ENCODE measurements at places on chromosomes 7 and 10.
A peak's percentile ranks its signal among the peaks of the same experiment; 100 is the strongest.

DNA sequence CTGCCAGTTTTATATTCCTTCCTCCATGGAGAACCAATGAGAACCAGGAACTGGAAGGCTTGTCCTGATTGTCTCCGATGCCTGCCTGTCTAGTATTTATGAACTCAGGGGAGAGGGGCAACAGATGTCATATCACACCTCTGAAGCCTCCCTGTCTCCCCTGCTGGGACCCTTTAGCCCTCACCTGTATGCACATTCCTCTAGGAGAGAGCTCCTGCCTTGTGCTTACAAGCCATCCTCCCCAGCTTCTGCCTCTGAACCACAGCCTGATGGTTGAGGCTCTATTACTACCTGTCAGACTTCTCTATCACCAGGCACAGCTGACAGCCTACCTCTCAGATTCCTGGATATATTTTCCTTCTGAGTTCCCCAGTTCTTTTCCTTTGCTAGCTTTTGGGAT, 5.9 kb upstream of the FAM131B start:
- no peak for DNase-seq

- DNase-seq, result no peak
Observed at GRCh38 chr7:1842321-1843221, 172.5 kb downstream of the ELFN1 start.

DNA sequence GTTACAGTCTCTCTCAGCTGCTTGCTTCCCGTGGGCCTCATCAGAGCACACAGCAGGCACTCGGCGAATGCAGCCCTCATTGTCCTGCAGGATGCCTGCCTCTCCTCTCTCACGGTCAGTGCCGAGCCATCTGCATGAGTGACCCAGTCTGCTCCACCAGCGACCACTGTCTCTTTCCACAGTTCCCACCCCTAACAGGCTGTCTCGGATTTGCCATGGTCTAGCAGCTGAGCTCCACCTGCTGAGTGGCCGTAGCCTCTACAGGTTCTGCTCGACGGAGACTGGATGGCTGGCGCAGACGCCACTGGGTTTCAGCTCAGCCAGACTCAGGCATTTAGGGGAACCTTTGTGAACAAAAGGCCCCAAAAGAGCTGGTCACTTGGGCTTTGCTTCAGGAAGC, 209.4 kb upstream of the FOXK1 start:
- no peak for DNase-seq

- no peak for DNase-seq
Observed at GRCh38 chr10:42936580-42936979, 140.3 kb upstream of the RET start.

GRCh38 chr10:3972460-3973301, 187.7 kb upstream of the KLF6 start:
- DNase-seq, result no peak

DNA sequence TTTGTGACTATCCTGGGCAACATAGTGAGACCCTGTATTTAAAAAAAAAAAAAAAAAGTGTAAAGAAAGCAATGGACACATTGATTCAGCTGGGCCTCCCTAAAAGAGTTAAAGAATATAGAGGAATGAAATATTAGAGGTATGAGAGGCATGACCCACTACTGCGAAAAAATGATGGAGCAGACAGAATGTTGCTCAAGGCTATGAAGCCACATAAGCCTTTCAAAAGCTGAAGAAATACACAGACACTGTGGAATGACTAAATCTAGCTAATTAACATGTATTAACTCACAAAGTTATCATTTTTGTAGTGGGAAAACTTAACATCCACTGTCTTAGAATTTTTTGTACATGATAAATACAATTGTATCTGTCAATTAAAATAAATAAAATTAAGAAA, 107.3 kb downstream of the HGF start:
- peak; percentile 80 for DNase-seq

DNA sequence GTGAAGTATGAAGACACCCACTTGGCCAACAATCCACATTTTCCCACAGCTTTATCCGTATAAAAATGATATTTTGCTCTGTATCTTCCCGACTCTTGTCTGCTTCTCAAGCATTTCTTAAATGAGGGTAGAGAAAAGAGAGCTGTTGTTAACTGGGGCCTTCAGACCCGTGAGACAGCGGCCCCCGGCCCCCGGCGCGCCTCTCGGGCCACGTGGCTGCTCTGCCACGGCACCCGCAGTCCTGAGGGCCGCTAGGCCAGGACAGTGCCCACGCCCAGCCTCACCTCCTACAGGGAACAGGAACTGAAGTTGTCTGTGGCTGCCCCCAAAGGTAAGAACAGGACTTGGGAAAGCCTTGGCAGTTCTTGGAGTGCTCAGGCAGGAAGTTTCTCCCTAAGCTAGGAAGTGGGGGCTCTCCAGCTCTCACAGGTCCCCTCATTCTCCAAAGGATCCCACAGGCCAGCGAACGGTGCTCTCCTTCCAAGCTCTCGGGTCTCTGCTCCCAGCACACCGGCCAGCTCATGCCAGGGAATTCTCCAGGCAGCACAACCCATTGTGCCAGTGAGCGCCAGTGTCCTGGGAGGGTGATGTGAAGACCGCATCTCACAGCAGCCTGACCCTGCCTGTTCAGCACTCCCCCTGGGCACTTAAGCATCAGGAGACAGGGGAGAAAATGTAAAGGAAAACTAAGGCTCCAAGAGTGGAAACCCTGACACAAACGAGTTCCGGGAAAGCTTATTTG, 230.3 kb upstream of the PFKP start:
- no peak for DNase-seq

DNA sequence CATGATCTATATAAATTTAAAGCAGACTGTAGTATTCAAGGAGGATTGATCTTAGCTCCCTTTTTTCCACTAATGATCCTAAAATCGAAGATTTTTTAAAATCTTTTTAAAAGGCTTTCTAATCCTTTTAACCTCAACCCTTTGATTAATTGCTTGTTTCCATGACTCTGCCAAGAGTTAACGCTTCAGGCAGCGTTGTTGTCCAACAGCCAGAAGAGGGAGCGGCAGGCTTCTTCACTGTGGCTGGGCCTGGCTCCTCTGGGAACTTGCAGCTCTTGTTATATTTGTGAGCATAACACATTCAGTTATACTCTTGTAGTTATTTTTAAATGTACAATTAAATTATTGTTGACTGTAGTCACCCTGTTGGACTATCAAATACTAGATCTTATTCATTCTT, 26.3 kb downstream of the CRCP start:
- DNase-seq, result peak; percentile 88

DNA sequence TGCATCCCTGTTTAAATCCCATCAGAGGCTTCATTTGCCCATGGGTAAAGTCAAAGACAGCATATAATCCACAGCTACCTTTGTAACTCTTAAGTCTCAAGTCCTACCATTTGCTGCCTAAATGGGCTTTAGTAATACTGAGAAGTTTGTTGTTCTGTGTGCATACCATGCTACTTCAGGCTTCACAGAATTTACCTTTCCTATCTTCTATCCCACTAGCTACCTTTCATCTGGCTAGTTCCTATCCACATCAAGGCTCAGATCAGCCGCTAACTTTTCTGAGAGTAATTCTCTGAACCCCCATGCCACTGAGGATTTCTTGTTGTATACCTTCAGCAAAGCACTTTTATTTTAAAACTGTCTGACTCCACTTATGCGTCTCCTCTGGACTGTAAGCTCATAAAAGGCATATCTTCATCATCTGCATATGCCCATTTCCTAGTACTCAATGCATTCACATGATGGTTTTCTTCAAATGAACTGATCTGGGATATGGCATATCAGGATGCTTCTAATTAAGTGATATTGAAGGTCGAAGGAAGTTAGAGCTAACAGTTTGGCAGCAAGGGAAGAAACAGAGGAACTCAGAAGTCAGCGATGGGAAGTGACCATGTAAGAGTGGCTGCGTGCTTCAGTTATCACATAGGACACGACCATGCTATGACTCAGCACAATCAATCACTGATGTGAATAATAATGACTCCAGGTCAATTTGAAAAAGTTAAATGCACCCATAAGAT, 283.9 kb upstream of the DKK1 start:
- DNase-seq, result peak; percentile 3

DNA sequence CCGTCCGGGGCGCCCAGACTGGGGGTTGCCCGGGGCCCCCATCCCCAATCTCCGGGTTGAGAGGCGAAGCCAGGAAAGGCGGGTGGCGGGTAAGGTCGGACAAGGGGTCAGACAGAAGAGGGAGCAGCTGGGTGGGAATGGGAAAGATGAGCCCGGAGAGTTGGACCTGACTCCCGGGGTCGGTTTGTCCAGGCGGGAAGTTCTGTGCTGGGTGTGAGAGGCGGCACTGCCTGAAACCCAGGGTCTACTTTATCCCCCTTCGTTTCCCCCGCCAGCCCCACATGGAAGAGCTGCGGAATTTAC, 675 bp downstream of the SLC4A2 start:
- DNase-seq, result no peak

DNA sequence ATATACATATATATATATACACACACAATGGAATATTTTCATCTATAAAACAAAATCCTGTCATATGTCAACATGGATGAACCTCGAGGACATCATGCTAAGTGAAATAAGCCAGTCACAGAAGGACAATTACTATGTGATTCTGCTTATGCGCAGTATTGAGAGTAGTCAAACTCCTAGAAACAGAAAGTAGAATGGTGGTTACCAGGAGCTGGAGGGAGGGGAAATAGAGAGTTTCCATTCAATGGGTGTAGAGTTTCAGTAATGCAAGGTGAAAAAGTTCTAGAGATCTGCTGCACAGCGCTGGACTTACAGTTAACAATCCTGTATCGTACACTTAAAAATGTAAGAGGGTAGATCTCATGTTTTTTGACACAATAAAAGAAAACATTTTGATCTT, 181.9 kb downstream of the CDCA7L start:
- no peak for DNase-seq

GRCh38 chr7:50331564-50332208, 27.2 kb downstream of the IKZF1 start:
- DNase-seq, result no peak

- DNase-seq, result no peak
Observed at GRCh38 chr10:8628351-8628750, 573.9 kb downstream of the GATA3 start.

- no peak for DNase-seq
Observed at GRCh38 chr7:31082447-31082846, 30.3 kb downstream of the ADCYAP1R1 start.

- DNase-seq, result no peak
Observed at GRCh38 chr10:44462338-44462914, 77.5 kb upstream of the CXCL12 start.

DNA sequence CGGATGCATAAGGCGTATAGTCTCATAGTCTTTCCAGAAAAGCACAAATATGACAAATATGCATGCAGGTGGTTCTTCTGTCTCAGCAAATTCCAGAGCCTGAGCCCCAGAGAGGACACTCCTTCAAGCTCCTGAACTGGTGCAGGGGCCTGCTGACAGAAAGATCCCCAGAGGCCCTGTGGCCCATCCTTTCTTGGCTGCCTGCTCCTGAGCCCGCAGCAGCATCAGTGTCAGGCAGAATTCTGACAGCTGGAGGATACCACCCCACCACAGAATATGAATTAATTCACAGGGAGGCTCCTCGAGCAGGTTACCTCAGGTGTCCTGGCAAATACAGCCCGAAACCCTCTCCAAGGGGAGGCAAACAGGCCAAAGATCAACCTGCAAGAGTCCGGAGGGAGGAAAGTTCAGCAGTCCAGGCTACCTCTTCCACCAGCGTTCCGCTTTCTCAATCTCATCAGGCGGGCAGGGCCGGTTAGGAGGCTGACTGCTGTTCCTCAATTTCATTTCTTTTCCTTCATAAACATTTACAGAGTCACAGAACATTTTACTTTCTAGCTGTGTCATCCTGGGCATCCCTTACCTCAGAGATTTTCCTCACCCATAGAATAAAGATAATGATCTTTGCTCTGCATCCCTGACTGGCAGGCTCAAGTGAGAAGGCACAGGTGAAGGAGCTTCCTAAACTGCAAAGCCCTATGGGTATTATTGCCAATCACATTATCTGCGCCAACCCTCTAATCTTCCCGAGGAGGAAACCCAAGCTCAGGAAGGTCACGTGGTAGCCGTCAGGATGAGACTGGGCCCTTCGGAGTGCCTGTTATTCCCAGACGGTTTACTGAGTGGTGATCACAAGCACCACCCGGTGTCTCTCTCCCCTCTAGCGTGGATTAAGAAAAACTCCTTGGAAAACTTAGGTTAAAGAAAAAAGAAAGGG, 1.4 kb downstream of the DNAJB12 start:
- DNase-seq, result peak; percentile 63

GRCh38 chr7:106752367-106752766, 91.4 kb upstream of the CCDC71L start:
- no peak for DNase-seq

DNA sequence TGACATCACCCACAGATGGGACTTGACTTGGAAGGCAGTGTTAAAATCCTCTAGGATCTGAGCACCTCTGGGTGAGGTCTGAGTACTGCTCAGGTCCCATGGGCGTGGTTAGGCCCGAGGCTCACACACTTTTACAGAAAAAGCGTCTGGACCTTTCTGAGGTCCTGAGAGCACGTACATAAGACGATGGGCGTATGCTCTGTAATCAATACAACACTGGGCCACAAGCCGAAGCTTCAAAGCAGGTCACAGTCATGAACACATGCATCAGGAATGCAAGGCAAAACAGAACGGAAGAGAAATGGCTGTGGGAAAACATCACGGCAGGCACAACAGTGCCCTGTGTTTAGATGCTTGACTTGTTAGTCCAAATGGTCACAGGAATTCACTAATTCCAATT, 112.2 kb downstream of the LARP4B start:
- DNase-seq, result peak; percentile 78

DNA sequence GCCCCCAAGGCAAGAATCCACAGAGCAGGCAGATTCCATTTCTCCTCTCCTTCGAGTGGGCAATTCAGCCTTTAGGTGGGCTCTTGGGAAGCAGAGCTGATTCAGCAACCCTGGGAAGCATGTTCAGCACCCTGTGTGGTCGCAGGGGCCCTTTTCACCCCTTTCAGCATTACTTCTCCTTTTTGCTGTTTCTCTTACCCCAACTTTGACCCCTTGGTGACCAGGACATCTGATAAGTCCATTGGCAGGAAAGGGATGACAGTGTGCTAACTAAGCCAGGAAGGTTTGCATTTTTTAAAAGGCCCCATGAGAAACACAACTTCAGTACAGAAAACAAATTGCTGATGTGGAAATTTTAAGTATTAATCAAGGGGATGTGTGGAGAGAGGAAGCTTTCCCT, 283.7 kb upstream of the NRP1 start:
- DNase-seq, result no peak

- DNase-seq, result no peak
Observed at GRCh38 chr7:155256081-155256760, 41.5 kb upstream of the INSIG1 start.

GRCh38 chr10:44154956-44155355, 229.9 kb downstream of the CXCL12 start:
- DNase-seq, result no peak

- DNase-seq, result no peak
Observed at GRCh38 chr10:87658858-87659555, 671 bp upstream of the PAPSS2 start.
